ENCODE measurements at places on chromosomes 4 and X.

GRCh38 chrX:32448945-32449344 lies 762.4 kb downstream of the DMD start:
- DNase-seq = no peak

DNA sequence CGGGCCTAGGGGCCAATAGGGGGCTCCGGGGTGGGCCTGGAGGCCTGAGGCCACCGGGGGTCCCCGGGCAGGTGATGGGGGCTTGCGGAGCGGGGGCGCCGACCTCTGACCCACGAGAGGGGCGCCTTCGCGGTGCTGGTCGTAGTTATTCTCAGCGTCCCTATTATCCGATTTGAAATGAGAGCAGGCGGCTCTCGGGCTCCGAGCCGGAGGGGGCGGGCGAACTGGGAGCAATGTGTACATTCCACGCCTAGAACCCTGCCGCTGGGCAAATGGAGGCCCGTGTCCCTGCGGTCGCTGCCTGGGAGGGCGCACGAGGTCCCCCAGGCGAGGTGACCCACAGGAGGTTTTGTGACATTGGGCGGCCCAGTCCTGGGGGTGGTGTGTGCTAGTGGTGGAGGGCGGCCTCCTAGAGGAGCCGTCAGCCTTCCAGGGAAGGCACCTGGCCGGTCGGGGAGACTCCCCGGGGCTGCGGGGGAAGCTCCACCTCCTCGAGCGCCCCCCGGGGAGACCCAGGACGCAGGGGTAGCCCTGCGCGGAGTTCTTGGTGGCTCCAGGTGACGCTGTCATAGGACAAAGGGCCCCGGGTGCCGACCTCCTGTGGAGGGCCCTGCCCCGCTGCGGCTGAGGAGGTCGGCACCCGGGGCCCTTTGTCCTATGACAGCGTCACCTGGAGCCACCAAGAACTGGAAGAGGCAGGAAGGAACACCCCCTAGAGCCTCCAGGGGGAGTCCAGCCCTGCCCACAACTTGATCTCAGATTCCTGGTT lies 102.6 kb upstream of the PRKX start:
- no peak for DNase-seq

- no peak for DNase-seq
Observed at GRCh38 chr4:24476282-24476681, 108.1 kb downstream of the DHX15 start.

DNA sequence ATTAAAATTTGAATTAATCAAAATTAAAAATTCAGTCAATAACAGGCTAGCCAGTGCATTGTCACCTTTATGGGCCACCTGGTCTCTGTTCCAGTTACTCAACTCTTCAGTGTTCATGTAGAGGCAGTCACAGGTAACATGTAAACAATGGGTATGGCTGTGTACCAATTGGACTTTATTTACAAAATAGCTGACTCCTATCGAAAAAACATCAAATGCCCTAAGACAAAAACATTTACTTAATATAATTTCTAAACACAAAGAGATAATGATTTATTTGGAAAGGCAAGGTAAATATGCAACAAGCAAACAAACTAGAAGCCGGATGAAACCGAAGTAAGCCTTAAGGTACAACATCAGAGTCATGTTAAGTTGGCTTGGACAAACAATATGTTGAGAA lies 8.8 kb downstream of the TMEM150C start:
- no peak for DNase-seq

DNA sequence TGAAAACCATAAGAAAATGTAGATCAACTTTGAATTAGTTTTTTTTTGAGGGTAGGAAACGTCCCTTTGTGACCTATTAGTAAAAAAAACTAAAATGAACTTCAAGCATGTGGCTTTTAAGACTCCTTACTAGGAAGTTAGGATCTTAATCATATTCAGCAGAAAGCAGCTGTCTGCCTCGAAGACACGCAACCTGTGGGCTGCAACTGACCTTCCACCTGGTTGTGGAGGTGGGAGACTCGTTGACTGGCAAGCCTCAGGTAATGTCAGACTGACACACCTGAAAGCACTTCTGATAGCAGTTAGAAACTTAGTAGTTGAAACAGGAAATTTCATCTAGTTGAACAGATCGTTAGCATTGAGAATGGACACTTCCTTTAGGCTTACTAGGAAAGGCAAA lies 37.4 kb downstream of the CCNG2 start:
- DNase-seq = no peak

GRCh38 chr4:81039351-81039972 lies 9.0 kb downstream of the BMP3 start:
- no peak for DNase-seq

DNA sequence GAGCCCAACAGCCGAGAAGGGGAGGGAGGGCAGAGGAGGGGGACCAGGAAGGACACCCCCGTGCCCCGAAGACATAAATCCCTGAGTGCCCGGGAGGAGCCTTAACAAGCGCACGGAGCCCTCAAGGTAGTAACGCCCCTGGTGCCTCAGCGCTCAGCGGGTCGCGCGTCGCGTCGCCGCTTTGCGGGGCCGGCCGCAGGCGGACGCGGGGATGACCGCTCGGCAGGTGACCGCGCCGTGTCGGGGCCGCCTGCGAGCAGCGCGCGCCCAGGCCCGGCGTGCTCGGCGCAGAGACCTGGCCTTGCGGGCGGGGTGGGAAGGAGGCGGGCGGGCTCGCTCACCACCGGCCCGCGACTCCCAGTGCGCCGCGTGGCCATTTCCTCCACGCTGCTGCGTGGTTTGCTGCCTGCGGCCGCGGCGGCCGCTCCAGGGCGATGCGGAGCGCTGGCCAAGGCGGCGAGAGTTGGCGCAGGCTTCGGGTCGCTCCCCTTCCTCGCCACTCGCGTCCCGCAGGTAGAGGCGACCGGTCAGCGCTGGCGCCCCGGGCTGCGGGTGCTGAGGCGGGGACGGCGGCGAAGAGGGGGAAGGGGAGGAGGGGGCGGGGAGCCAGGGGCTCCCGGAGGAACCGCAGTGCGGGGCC lies 632 bp downstream of the CCSER1 start:
- DNase-seq = no peak
